ENCODE measurements at places on chromosomes 5 and 9. TPM values are rescaled to one million over a fixed set of nuclear protein-coding genes. Genes with fewer than 3 reads are reported as not detected.

ANKH gene
- 55.5 TPM for total RNA-seq

DNA sequence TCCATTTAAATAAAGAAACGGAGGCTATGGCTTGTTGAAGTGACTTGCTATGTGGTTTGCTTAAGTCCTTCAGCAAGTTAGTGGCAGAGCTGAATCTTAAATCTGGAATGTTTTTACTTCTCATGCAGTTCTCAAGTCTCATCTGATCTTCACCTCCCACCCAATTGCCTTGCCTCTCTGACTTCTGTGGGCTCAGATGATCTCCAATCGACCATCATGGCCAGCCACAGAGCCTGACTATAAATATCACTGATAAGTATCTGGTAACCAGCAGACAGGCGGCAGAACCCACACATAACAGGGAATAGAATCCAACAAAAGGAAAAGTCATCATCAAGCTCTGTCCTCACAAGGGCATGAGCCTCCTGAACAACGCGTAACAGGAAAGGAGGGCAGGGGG is 149.9 kb downstream of the FAM114A2 start:
- H3K27me3 ChIP-seq = no peaks in the 10 kb centered on the region
- no peaks in the 10 kb centered on the region for H3K4me1 ChIP-seq
- no peak overlapping the region for H3K4me3 ChIP-seq

MIER3 gene
- total RNA-seq = 25.6 TPM

ARHGEF39 gene
- total RNA-seq = 13.4 TPM

DNA sequence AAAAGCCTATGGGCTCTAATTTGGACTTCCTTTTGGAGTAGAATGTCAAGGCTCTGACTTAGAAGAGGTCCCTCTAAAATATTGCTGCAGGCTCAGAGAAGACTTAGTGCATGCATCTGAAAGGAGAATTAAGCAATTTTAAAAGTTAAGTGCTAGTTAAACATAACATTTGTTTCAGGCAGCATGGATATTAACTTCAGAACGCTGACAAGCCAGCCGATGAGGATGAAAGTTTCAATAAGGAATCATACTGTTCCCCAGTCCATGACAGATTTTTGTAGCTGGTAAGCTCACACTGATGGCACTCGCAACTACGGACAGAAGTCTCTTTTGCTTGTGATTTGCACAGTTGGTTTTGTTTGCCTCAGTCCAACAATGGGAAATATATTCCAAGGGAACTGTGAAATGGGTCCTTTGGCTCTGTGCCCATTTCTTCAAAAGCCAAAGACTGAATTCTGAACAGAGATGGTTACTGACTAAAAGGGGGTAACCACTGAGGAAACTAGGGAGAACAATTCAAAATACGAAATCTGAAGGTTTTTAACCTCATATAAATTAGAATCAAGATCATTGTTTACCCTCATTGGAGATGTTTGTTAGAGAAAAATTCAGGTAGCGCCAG is 47.6 kb downstream of the DCP2 start:
- H3K27me3 ChIP-seq = no peaks in the 10 kb centered on the region
- no peak overlapping the region for H3K27ac ChIP-seq
- no peak for DNase-seq
- peaks cover 23% of the 10 kb centered on the region for H3K36me3 ChIP-seq

TXNDC8 gene
- total RNA-seq = not detected

GRCh38 chr9:73294336-73294735 is 142.7 kb downstream of the ANXA1 start:
- no peaks in the 10 kb centered on the region for H3K36me3 ChIP-seq
- H3K4me1 ChIP-seq = no peaks in the 10 kb centered on the region
- DNase-seq = no peak
- no peaks in the 10 kb centered on the region for H3K27me3 ChIP-seq
- H3K27ac ChIP-seq = no peak overlapping the region

GRCh38 chr9:94611638-94612068 is 18.0 kb upstream of the FBP2 start:
- DNase-seq = no peak
- H3K36me3 ChIP-seq = no peaks in the 10 kb centered on the region
- H3K4me3 ChIP-seq = no peak overlapping the region
- no peak overlapping the region for H3K27ac ChIP-seq

DNA sequence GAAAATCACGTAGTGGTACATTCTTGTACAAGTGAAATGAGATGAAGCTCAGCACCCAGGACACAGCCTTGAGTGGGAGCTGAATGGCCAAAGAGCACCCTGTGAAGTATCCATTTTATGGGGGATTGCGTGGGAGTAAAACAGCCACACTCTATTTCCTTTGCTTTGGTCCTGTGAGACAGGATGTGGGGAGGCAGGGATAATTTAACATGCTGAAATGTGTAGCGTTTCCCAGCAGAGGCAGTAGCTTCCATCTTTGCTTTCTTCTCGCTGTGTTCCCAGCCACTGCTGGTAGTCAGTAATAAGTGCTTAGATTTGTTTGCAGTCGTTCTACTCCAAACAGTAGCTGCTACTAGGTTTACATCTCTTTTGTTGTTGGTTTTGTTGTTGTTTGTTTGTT is 4.4 kb downstream of the IL31RA start:
- peak overlapping the region; percentile 54 for H3K4me3 ChIP-seq
- peaks cover 7% of the 10 kb centered on the region for H3K36me3 ChIP-seq
- DNase-seq = peak; percentile 33
- peaks cover 3% of the 10 kb centered on the region for H3K27me3 ChIP-seq
- peaks cover 52% of the 10 kb centered on the region for H3K4me1 ChIP-seq
- H3K27ac ChIP-seq = peak overlapping the region; percentile 85

DNA sequence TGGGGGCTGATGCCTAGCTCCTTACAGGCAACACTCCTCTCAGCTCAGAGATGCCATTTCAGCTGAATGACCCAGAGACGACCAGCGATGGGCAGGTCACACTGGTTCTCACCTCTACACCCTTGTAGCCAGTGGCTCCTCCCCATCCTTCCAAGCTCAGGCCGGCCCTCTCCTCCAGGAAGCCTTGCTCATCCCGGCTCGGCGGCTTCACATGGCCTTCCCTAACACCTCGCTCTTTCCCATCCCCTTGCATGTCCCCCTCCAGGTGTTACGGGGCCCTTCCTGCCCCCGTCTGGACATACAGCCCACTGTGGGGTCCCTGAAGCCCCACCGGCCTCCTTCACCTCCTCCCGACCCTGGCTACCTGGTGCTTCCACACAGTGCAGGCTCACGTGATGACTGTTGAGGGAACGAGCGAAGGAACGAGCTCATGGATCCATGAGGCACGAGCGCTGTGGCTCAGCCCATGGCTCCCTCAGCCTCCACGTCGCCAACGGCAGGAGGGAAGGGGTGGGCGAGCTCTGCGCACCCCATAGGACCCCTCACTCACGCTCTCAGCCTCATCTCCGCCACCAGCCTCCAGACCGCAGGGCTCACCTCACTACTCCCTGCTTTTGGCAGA is 45.7 kb downstream of the SARDH start:
- peaks cover 7% of the 10 kb centered on the region for H3K4me1 ChIP-seq
- H3K4me3 ChIP-seq = no peak overlapping the region
- H3K27me3 ChIP-seq = peaks cover 8% of the 10 kb centered on the region
- no peak for DNase-seq
- H3K36me3 ChIP-seq = no peaks in the 10 kb centered on the region
- H3K27ac ChIP-seq = no peak overlapping the region

SCGB3A1 gene
- total RNA-seq = 7.1 TPM

- H3K27ac ChIP-seq = peak overlapping the region; percentile 83
- peaks cover 19% of the 10 kb centered on the region for H3K27me3 ChIP-seq
- no peaks in the 10 kb centered on the region for H3K36me3 ChIP-seq
- peaks cover 25% of the 10 kb centered on the region for H3K4me1 ChIP-seq
Observed at GRCh38 chr9:136792321-136793085, 1.4 kb downstream of the TMEM141 start.

C9 gene
- total RNA-seq = not detected

DNA sequence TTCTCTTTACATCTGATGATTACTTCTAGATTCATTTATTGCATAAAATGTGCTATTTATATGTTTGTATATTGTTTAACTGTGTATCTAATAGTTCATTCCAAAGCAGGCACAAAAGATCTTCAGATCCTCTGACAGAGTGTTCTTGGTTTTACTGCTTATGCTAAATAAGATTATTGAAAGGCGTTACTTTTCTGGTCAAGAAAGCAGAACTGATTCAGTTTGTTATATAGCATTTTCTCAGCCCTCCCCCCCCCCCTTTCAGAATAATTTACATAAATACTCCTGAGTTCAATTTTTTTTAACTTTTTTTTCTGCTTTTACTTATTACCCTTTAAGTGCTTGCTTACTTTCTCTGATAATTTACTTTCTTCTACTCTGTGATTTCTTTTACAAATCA is 15.4 kb downstream of the CDC42SE2 start:
- peak overlapping the region; percentile 80 for H3K4me3 ChIP-seq
- no peak for DNase-seq
- H3K27me3 ChIP-seq = no peaks in the 10 kb centered on the region

- H3K27me3 ChIP-seq = peaks cover 2% of the 10 kb centered on the region
- peaks cover 16% of the 10 kb centered on the region for H3K36me3 ChIP-seq
- no peak overlapping the region for H3K27ac ChIP-seq
- DNase-seq = no peak
Observed at GRCh38 chr9:136725612-136726011, 13.2 kb downstream of the DIPK1B start.

DNA sequence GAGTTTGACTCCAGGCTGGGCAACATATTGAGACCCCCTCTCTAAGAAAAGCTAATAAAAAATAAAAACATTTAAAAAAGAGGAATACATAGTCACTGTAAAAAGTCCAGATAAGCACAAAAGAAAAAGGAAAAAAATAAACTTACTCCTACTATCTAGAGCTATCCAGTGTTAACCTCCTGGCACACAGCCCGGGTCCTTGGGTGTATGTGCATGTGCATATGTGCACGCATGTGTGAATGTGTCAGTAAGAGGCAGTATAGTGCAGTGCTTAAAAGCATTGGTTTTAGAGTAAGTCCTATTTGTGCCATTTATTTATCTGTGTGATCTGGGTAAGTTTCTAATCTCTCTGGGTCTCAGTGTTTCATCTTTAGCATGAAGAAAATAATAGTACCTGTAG is 26.7 kb downstream of the FAM219A start:
- H3K27me3 ChIP-seq = no peaks in the 10 kb centered on the region
- H3K4me3 ChIP-seq = no peak overlapping the region
- H3K27ac ChIP-seq = no peak overlapping the region

DNA sequence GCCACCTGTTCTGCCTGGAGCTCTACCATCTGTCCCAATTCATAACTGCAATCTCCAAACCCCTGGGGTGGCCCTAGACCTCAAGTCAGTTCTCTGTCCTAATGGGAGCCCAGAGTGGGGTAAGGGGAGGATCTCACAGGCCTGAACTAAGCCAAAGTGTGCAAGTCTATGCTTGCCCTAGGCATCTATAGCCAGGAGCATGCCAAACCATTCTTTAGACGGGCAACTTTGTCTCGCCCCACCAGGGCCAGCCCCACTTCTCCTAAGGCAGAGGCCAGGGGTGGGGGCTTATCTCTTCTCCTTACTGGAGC is 3.3 kb downstream of the ACSL6 start:
- peaks cover 30% of the 10 kb centered on the region for H3K4me1 ChIP-seq
- peak; percentile 38 for DNase-seq
- H3K27me3 ChIP-seq = peaks cover 29% of the 10 kb centered on the region
- no peak overlapping the region for H3K4me3 ChIP-seq
- no peaks in the 10 kb centered on the region for H3K36me3 ChIP-seq
- no peak overlapping the region for H3K27ac ChIP-seq

GRCh38 chr5:14851050-14851419 is 20.5 kb downstream of the ANKH start:
- no peak overlapping the region for H3K4me3 ChIP-seq
- H3K36me3 ChIP-seq = peaks cover 2% of the 10 kb centered on the region
- H3K27me3 ChIP-seq = no peaks in the 10 kb centered on the region
- H3K27ac ChIP-seq = no peak overlapping the region
- DNase-seq = no peak

PPIC gene
- total RNA-seq = not detected

DNA sequence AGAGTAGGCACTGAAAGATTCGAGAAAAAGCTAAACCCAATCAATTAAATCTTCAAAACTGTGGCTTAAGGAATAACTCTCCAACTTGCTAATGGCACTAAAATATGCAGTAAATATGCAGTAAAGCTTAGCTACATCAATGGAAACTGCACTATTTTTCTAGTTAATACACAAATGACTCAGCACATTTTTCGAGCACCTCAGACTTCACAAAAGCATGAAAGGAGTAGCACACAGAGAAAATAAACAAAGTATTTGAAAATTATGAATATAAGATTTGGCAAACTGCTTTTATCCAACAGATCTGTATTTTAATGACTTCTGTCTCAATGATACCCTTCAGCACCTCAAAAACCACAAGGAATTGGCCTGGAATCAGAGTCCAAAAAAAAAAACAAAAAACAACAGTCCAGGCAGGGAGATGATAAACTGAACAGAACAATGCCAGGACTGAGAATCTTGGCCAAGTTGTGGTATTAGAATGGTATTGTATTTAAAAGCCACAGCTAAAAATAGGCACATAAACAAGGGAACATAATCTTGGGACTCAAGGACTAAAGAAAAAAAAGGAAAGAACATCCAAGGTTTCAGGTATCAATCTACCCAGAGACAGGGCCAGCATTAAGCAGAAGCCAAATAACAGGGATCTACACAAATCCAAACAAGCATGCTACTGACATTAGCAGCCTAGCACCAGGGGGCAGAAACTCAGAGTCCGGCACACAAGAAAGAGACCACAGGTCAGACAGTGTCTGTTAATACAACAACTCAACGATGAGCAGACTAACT is 21.4 kb downstream of the TMEM245 start:
- H3K36me3 ChIP-seq = peaks cover 44% of the 10 kb centered on the region
- peaks cover 61% of the 10 kb centered on the region for H3K4me1 ChIP-seq
- H3K4me3 ChIP-seq = no peak overlapping the region
- no peaks in the 10 kb centered on the region for H3K27me3 ChIP-seq
- DNase-seq = no peak

CCL21 gene
- total RNA-seq = not detected

DNA sequence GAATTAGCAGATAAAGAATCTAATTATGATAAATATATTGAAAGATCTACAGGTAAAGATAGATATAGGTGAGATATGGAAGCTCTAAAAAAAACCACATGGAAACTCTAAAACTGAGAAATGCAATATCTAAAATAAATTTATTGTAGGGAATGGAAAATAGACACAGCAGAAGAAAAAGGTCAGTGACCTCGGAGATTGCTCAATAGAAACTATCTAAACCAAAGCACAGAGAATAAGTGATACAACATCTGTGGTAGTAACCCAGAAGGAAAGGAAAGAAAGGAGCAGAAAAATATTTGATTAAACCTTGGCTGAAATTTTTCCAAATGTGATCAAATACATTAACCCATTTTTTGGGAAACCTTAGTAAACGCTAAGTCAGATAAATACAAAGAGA is 43.1 kb upstream of the GLIPR2 start:
- H3K36me3 ChIP-seq = peaks cover 15% of the 10 kb centered on the region
- DNase-seq = no peak
- no peak overlapping the region for H3K27ac ChIP-seq
- H3K4me3 ChIP-seq = no peak overlapping the region
- H3K27me3 ChIP-seq = no peaks in the 10 kb centered on the region

GRCh38 chr5:157051604-157052245 is 7.2 kb downstream of the HAVCR1 start:
- no peak for DNase-seq
- H3K27me3 ChIP-seq = no peaks in the 10 kb centered on the region
- no peak overlapping the region for H3K27ac ChIP-seq
- peaks cover 51% of the 10 kb centered on the region for H3K36me3 ChIP-seq
- peaks cover 21% of the 10 kb centered on the region for H3K4me1 ChIP-seq
- H3K4me3 ChIP-seq = no peak overlapping the region

Measured in activated naive CD8-positive, alpha-beta T cell treated with anti-CD3 and anti-CD28 coated beads, Interleukin-2, amount 10 ng/mL, durations not matched to agents 7 days and 5 days (primary cell).